ENCODE measurements at places on chromosomes 7 and 10.

DNA sequence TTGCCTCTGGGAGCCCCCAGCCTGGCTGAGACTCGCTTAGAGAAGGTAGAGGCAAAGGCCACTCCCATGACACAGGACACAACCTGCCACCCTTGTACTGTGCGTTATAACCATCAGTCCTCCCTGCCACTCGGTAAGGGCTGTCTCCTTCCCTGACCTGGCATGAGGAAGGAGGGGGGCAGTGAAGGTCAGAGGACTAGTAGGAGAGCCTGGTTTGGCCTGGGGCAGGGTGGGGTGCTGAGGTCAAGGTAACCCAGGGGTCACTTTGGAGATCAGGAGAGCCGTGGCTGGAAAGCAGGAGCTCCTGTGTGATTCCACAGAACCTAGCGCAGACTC is 6.9 kb upstream of the TNRC18 start:
- no peak for DNase-seq

- no peak for DNase-seq
These were observed 2.4 kb upstream of the POLM start for GRCh38 chr7:44084701-44085100.

- DNase-seq, result no peak
These were observed 26.7 kb upstream of the OTUD1 start for GRCh38 chr10:23412223-23412622.

- DNase-seq, result no peak
These were observed 38.6 kb upstream of the ADD3 start for GRCh38 chr10:109968953-109969759.

GRCh38 chr7:31953432-31953831 is 116.8 kb downstream of the PDE1C start:
- no peak for DNase-seq

GRCh38 chr7:86598721-86599120 is 45.0 kb upstream of the GRM3 start:
- DNase-seq, result no peak

GRCh38 chr10:24197263-24197662 is 11.7 kb upstream of the KIAA1217 start:
- DNase-seq, result no peak

Measured in DMS79 (cell line).